Left ventricle myocardium inferior (tissue), 1 donor: ENCODE measurements at places on chromosomes 12 and 14. TPM values are rescaled to one million over a fixed set of nuclear protein-coding genes. Genes with fewer than 3 reads are reported as not detected.

GRCh38 chr14:103123634-103124500 lies 606 bp downstream of the TNFAIP2 start:
- peak; percentile 68 for DNase-seq

GRCh38 chr12:93593843-93594242 lies 21.4 kb downstream of the SOCS2 start:
- DNase-seq = no peak

DNA sequence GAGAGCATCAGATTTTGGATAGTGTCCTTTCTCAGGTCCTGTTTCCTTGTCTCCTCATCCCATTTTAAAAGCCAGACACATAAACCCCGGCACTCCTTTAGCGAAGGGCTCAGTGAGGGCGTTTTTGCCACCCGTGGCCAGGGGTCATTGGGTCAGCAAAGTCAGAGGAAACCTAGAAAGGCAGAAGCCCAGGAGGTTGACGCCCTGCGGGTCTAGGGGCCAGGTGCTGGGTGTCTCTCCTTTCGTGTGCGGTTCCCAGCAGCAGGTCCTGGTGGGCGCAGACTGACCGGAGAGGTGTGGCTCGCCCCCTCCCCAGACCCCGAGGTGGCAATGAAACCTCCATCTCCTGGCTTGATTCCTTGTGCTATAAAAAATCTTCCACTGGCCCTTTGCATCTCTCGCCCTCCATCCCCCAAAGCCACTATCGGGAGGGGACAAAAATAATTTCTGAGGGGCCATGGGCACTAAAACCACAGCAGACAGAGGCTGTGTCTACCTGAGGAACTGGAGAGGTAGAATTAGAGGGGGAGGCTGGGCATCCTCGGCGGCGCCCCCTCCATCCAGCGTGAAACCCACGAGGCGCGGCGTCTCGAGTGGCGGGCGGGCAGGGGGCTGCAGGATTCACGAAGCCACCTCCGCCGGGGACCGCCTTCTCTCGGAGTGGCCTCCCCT lies 858 bp upstream of the FRMD6 start:
- peak; percentile 28 for DNase-seq

GRCh38 chr14:99524091-99524661 lies 43.0 kb downstream of the CCNK start:
- peak; percentile 18 for DNase-seq

DNA sequence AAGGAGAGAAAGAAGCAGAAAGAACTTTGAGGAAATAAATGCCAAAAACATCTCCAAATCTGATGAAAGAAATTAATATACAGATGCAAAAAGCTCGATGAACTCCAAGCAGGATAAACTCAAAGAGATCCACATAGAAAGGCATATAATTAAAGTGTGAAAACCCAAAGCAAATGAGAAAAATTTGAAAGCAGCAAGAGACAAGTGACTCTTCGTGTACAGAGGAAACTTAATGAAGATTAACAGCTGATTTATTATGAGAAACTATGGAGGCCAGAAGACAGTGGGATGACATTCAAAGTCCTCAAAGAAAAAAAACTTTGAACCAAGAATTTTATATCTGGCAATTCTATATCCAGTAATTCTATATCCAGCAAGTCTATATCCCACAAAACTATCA lies 163.0 kb upstream of the TMCC3 start:
- no peak for DNase-seq

DNA sequence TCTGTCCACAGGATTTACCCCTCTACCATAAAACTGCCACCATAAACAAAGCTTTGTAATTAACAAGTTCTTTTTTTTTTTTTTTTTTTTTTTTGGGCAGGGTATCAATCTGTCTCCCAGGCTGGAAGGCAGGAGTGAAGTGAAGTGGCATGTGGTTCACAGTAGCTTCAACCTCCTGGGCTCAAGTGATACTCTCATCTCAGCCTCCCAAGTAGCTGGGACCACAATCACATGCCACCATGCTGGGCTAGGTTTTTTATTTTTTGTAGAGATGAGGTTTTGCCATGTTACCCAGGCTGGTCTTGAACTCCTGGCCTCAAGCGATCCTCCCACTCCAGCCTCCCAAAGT lies 61.1 kb upstream of the NUDT4 start:
- DNase-seq = no peak

DNA sequence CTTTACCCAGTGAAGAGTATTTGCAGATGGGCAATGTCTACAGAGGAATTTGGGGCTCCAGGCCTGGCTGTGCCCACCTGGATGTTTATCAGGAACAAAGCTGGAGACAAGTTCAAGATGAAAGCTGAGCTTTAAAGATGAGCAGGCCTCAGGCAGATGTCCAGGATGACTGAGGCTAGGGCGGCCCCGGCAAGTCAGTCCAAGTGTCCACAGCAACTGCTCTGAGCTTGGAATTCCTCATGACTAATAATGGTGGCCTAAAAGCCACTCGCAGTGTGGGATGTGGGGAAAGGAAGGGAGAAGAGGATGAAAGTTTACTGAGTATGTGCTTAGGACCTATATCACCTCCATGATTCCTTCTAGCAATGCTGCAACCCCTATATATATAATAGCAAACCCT lies 128.2 kb upstream of the NOS1 start:
- DNase-seq = no peak

GRCh38 chr12:11756523-11756922 lies 107.0 kb downstream of the ETV6 start:
- no peak for DNase-seq

DNA sequence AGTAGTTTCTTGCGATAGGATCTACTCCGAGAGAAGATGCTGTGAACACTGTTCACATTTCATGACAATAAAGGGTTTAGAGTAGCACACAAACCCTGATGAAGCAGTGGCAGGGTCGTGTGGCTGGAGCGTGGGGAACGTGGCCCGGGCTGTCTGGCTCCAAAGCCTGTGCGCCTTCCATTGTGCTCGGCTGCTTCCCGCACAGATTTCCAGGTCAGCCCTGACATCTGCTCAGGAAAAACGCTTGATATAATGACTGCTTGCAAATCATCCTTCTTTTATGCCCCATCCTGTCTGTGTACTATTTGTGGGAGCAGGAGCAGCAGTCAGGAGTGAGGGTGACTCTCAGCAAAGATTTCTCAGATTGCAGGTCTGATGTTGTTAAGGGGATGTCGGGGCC lies 78.6 kb downstream of the EML1 start:
- DNase-seq = no peak

DNA sequence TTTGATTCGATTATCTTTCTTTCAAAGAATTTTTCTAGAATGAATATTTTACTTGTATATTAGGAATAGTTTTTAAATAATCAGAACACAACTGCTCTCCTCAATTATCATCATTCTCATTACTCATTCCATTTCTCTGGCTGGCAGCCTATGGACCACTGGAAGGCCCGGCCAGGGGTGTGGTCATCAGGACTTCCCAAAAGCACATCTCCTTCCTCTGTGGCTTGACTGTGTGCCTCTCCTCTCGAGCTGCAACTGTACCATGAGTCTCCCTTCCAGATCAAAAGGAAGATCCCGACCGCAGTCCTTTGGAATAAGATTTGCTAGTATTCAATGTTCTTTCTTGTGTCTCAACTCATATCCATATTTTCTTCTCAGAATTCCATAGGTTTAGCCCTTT lies 42.7 kb downstream of the DYRK2 start:
- DNase-seq = no peak

GRCh38 chr12:29582677-29583272 lies 85.3 kb upstream of the OVCH1 start:
- no peak for DNase-seq

DNA sequence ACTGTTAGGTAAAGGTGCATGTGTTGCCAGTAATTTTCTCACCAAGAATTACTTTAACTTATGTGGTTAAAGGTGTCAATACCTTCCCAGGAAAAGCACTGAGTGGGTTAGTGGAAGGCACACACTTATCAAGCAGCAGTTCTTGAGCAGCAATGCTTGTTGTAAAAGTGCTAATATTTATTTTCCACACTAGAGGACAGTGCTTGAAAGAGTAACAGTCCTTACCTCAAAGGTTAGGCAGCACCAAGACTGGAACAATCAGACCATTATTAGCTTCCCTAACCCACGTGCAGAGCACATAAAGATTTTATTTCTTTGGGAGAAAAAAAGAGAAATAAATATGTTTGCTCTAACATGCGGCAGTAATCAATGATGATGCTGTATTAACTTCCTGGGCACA lies 48.8 kb upstream of the KRR1 start:
- DNase-seq = no peak

DNA sequence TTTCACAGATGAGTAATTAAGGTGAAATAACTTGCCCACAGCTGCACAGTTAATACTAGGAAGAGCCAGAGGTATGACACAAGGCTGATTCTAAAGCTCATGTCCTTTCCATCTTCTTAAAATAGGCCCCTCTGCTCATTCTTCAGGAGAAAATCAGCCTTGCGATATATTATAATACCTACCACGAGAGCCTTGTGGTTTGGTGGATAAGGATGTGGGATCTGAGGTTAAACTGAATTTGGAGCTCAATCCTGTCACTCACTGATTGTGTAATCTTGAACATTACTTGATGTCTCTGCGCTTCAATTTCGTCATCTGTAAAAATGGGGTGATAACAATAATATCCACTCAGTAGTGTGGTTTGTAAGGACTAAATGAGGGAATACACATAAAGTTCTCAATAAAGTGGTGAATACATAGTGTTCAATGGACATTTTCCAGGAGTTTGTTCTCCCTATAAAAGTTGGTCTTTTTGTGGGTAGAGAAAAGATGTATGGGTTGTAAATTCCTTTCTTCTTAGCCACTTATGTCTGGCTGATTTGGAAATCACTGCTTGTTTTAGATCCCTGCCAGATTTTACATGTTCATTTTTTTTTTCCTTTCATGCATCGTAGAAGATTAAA lies 25.1 kb upstream of the ATP2B1 start:
- no peak for DNase-seq

- no peak for DNase-seq
Measured at GRCh38 chr12:21699851-21700250, 42.2 kb upstream of the LDHB start.

- no peak for DNase-seq
Measured at GRCh38 chr14:38044710-38045109, 163.0 kb upstream of the SSTR1 start.

GRCh38 chr14:99067141-99067920 lies 204.7 kb downstream of the BCL11B start:
- no peak for DNase-seq

DNA sequence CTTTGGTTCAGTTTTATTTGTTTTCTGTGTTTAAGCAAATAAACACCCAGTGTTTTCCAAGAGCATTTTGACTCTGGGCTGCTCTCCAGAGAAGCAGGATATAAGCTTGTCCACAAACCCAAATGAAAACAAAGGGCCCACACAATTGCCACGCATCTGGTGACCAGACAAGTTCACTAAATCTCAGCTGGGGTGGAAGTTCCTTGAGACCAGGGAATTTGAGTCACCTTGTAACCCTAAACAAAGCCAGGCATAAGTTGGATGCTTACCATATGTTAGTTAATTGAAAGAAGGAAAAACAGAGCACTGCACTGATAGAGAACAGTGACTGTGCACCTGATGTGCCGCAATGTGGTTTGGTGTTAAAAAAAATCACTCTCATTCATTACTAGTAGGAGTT lies 1.6 kb upstream of the TXNRD1 start:
- DNase-seq = no peak

GRCh38 chr12:92470608-92471021 lies 232.2 kb upstream of the PLEKHG7 start:
- DNase-seq = no peak

GRCh38 chr12:22360774-22361173 lies 26.3 kb upstream of the ST8SIA1 start:
- DNase-seq = no peak

- DNase-seq = no peak
Measured at GRCh38 chr14:52607061-52607460, 54.4 kb downstream of the GPR137C start.

CRACR2A gene
- 7.6 TPM for total RNA-seq

LRRC43 gene
- total RNA-seq = 0.74 TPM

BCL2L2 gene
- 37.5 TPM for total RNA-seq

SOAT2 gene
- not detected for total RNA-seq

KRT73 gene
- not detected for total RNA-seq

BAZ2A gene
- 39.1 TPM for total RNA-seq

TC2N gene
- total RNA-seq = 4.1 TPM

WSB2 gene
- total RNA-seq = 100 TPM

UNG gene
- total RNA-seq = 24.6 TPM

OASL gene
- total RNA-seq = 0.25 TPM
